ENCODE measurements at places on chromosomes 3 and 15.

GRCh38 chr3:43178891-43179366 is 73.0 kb upstream of the POMGNT2 start:
- DNase-seq = no peak

DNA sequence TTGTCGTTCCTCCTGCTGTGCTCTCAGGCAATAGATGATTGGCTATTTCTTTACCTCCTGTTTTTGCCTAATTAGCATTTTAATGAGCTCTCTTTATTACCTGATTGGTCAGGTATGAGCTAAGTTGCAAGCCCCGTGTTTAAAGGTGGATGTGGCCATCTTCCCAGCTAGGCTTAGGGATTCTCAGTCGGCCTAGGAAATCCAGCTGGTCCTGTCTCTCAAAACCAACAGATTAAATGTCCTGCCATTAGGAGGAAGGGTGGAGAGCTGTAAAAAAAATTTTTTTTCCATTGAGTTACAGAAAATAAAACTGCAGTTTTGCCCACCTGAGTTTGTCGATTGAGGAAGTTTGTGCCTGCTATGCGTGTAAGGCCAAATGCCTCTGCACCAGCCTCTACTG is 5.4 kb upstream of the ACSBG1 start:
- no peak for DNase-seq

- DNase-seq = no peak
These were observed 40.0 kb downstream of the MUC4 start for GRCh38 chr3:195771646-195772300.

GRCh38 chr15:58486062-58486461 is 54.3 kb downstream of the LIPC start:
- no peak for DNase-seq

- DNase-seq = no peak
These were observed 106.6 kb downstream of the TGFBR2 start for GRCh38 chr3:30712991-30713390.

- no peak for DNase-seq
These were observed 731 bp downstream of the ZNF710 start for GRCh38 chr15:90001683-90002427.

GRCh38 chr15:28903555-28903954 is 17.8 kb downstream of the APBA2 start:
- no peak for DNase-seq

GRCh38 chr3:25386686-25387255 is 41.3 kb upstream of the RARB start:
- no peak for DNase-seq

Measured in NCI-H2081 treated with DMSO at 0.1 percent for 48 hours (cell line).